ENCODE measurements at places on chromosomes 5 and 9.

DNA sequence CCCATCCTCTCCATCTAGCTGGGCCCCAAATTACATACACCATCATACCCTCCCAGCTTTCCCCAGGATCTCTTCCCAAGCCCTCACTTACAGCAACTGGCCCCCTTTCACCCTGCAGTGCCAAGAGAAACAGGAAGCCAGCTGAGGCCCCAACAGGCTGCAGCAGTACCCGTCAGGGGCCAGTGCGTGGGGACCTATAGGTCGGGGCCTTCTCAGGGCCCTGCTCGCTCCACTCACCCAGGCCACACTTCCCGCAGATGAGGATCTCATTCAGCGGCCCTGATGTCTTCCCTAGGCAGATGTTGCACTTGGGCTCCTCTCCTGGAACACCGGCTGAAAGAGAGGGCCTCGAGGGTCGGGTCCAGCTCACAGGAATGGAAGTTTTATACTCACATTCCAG, 6.8 kb downstream of the PHF19 start:
- no peak for DNase-seq

DNA sequence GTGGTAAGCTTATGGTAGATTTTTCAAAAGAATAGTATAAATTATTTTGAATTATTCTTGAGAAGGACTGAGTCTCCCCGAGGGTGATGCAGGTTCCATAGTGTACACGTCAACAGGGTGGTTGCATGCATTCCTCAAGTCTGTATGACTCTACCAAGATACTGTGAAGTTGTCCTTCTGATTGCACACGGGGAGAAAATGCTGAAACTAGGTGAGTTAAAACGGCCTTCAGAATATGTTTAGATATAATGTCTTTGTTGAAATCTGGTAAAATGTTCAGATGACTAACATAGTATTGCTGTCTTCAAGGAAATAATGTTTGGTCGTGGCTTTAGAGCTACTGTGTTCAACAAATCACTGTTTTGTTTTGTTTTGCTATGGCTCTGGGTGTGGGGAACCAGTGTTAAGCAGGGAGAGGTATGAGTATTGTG, 22.4 kb upstream of the TNFAIP8 start:
- no peak for DNase-seq

DNA sequence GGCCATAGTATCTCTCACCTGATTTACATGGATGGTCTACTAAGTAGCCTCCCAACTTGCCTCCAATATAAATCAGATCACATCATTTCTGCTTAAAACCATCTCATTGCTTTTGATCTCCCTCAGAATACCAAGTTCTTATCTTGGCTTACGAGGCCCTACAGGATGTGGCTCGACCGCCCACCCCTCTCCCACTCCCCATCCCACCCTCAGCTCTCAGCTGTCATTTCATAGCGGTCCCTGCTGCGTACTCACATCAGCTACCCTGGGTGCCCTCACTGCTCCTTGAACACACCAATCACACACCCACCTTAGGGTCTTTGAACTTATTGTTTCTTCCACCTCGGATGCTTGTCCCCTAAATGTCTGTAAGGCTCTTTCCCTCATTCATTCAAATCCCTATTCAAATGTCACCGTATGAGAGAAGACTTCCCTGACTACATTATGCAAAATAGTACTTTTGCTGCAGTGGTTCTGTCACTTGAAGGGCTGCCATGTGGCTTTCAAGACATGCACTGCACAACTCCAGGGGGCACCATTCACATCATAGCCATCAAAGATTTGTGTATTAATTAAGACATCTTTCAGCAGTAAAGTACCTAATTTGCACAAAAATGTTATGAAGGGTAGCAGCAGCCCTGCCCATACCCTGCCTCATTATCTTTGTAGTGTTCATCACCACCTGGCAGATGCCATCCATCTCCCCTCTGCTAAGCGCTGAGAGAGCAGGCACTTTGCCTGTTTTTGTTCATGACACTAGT, 171.1 kb downstream of the ENC1 start:
- no peak for DNase-seq

DNA sequence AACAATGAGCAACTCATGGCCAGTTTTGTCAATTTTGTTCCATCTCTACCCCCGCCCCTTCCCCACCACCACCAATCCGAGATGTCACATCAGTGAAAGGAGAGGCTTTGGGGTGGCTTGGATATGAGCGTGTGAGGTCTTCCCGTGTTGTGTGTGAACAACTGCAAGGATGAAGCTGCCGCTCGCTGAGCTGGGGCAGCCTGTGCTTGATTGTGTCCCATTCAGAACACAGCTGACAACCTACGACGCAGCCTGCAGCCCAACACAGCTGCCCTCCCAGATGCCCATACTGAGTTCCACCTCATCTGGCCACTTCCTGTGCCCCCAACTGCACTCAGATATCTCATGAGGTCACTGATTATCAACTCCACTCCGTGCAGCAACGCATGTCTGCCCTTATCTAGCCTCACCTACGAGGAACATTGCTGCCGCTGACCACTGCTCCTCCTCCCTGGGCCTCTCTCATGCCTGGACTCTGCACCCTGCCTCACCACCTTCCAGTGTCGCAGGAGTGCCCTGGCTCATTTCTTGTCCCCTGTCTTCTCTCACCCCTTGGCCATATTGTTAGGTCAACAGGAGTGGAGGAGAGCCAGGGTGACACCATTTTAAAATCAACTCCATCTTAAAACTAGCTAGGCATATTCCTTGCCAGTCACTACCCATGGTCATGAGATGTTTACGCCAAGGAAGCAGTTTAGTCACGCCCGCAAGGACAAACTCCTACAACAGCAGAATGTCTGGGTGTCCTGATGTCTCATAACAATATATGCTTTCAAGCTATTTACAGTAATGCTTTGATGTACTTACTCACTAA, 7.3 kb upstream of the IL4 start:
- no peak for DNase-seq

GRCh38 chr9:89386797-89387196, 68.5 kb downstream of the SECISBP2 start:
- DNase-seq, result no peak

GRCh38 chr5:179408611-179409010, 63.4 kb upstream of the ADAMTS2 start:
- DNase-seq, result no peak

GRCh38 chr5:113242481-113243348, 192.1 kb downstream of the TSSK1B start:
- DNase-seq, result no peak

DNA sequence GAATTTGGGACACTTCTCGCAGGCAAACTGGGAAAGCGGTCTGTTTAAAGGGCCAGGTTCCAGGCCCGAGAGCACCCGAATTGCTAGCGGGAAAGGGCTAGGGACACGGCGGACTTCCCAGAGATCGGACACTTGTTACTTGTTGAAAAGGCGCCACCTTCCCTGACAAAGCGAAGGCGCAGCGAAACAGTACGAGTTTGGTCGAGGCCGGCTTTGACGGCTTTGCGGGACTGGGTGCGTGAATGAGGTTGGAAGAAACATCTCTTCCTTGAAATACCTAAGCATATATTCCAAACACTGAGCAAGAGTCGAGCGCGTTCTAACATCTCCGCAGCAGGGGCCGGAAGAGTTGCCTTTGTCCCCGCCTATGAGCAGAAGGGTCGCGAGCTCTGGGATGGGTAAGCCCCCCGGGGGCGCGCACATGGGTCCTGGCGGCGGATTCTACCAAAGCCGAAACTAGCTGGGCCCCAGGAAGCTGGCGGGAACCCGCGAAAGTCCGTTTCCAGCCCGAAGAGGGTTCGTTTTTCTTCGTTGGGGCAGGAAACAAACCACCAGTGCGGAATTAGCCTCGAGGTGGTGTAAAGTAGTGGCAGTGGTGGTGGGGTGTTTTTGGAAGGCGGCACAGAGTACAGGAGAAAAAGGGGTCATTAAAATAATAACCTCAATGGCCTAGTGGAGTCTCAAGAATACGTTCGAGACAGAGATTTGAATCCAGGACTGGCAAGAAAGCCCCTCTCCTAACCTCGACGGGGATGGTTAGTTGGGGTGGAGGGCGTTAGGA, 1.5 kb downstream of the GDNF start:
- DNase-seq, result no peak

- no peak for DNase-seq
Measured at GRCh38 chr9:19379697-19380046, 364 bp downstream of the RPS6 start.

GRCh38 chr9:24602693-24603352, 57.1 kb upstream of the IZUMO3 start:
- no peak for DNase-seq

GRCh38 chr9:113808391-113809358, 67.4 kb upstream of the ZNF618 start:
- DNase-seq, result no peak

All from lower lobe of right lung (tissue), 2 donors.